SW480 (cell line): ENCODE measurements at places on chromosomes 5 and 9.

DNA sequence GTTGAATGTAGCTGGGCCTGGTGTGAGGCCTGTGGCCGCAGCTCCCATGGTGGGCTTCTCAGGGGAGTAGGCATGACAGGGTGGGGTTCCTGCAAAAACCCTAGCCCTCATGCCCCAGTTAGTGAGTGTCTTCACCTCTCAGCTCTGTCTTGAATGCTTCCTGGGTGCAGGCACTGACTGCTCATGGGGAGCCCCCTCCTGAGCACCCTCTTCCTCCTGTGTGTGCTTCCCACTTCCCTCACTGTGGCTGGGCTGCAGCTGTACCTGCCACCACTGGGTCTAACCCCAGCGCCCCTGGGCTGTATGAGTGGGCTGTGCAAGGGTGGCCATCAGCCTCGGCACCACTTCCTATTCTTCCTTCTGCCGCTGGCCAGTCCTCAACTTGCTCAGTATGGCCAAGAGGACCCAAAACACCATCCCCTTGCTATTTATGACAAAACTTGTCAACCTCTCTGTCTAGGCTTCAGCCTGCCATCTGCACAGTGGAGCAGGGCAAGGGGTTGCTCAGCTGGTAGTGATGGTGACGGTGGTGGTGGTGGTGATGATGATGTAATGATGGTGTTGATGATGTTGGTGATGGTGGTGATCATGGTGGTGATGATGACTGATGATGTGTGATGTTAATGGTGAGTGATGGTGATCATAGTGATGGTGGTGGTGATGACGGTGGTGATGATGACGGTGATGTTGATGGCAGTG is 67.5 kb downstream of the RXRA start:
- DNase-seq = no peak

GRCh38 chr9:120983259-120983837 is 56.8 kb upstream of the TRAF1 start:
- DNase-seq = no peak

DNA sequence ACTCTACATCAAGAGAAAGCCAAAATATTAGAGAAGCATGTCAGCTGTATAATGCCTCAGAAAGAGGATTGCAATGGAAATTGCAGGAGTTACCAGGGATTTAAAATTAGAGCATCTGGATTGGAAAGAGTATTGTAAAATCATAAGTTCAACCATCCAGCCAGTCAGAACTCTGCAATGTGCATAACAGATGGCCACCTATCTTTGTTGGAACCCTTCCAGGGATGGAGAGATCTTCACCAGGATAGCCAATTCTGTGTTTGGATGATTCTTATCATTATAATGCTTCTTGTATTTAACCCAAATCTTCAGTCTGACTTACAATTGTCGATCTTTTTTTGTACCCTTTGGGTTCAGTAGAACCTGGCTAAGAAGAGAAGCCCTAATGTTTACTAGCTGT is 164.4 kb downstream of the TLR4 start:
- no peak for DNase-seq

- DNase-seq = no peak
Measured at GRCh38 chr9:20117986-20118385, 329.1 kb upstream of the SLC24A2 start.

- DNase-seq = no peak
Measured at GRCh38 chr9:27468462-27469110, 55.5 kb upstream of the IFNK start.

DNA sequence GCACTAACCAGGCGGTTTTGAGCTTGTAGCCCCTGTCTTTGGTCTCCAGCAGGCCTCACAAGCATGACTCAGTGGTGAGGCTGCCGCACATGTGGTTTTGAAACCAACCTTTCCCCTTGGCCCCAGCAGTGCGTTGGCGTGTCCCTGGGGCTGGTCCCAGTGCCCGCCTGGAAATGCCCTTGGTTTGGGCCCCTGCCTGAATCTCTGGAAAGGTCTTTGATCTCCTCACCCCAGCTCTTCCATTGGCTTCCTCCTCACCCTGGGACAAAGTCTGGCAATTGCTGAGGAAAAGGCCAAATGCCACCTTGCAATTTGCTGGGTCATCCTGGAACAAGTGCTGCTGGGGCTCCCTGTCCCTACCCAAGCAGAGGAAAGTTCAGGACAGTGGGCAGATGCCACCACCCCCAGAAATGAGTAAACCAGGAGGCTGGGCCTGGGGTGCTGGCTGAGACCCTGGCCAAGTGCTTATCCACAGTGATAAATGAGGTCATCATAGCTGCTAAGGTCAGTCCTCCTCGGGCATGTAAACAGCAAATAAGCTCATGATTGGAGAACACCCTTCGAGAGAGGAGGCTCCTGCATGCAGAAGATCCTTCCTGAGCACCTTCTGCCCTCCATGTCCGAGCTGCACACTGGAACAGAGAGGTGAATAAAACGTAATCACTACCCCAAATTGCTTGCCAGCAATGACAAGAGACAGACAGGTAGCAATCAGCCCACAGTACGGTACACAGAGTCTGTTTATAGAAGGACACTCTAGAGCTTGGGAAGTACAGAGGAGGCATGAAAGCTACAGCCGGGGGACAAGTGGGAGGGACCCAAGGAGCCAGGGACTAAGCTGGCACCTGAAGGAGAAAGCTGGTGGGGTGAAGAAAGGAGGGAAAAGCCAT is 98.9 kb upstream of the CPEB4 start:
- DNase-seq = peak; percentile 98

DNA sequence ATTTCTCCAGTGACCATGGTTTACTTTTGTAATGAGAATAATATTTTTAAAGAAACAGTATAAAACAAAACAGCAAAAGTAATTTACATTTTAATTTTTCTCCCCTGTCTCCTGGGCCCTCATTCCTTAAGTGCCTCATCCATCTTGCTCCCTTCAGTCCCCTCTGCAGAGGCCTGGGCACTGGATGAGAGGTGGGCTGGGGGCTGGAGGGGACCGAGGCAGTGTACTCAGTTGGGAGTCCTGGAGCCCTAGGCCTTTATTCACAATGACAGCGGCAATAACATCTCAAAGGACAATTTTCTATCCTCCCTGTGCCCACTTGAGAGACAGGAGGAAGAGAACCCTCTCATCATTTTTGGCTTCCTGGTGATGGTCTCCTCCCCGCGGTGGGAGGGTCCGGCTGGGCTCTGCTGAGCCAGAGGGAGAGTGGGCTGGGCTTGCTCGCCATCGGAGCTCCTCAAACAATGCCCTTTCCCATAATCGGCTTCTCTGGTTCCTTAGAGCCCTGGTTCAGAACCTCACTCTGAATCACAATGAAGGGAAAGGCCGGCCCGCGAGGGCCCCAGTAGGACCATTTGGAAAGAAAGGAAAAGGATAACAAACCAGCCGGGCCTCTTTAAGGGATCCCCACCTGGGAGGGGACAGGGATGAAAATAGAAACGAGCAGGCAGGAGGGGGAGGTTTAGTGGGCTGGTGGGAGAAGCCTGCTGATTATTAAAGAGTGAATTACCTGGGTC is 9.7 kb upstream of the SMIM32 start:
- DNase-seq = no peak

- no peak for DNase-seq
Measured at GRCh38 chr5:87741881-87742280, 329.2 kb upstream of the CCNH start.

GRCh38 chr9:106745457-106745856 is 117.5 kb upstream of the ZNF462 start:
- DNase-seq = no peak

DNA sequence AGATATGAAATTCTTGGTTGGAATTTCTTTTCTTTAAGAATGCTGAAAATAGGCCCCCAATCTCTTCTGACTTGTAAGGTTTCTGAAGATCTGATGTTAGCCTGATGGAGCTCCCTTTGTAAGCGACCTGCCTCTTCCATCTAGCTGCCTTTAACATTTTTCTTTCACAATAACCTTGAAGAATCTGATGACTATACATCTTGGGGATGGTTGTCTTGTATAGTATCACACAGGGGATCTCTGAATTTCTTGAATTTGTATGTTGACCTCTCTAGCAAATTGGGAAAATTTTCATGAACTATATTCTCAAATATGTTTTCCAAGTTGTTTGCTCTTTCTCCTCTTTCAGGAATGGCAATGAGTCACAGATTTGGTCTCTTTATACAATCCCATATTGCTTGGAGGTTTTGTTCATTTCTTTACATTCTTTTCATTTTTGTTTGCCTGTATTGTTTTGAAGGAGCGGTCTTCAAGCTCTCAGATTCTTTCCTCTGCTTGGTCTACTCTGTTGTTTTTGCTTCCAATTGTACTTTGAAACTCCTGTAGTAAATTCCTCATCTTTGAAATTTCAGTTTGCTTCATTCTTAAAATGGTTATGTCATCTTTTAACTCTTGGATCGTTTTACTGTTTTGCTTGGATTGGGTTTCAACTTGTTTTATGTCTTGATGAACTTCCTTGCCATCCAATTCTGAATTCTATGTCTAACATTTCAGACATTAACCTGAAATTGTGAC is 245.2 kb upstream of the TARS1 start:
- DNase-seq = no peak

GRCh38 chr5:14660833-14661232 is 3.7 kb upstream of the OTULIN start:
- DNase-seq = no peak

- DNase-seq = no peak
Measured at GRCh38 chr5:1029282-1029944, 20.8 kb downstream of the NKD2 start.

DNA sequence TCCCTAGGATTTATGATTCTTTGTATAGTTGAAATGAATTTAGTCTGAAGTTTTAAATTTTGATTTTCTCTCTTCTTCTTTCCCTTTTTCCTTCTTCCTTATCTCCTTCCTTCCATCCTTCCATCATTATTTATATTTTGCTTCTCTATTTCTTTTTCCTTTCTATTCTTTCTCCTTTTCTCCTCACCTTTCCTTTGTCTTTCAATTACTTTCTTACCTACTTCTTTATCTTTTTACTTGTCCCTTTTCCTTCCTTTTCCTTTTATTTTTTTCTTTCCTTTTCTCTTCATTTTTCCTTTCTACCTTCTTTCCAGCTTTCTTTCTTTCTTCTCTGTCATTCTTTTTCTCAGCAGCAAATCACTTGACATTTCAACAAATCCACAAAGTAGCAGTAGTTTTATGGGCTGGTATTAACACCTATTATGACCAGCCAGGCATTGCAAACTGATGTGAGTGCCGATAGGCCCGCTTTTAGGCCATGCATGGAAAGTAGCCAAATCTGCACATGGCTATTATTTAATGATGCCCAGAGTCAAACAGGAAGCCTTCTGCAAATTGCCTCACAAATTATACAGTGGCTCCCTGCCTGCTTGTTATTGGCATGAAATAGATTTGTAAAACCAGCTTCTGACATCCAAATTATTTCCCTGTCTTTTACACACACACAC is 37.1 kb upstream of the NR3C1 start:
- DNase-seq = no peak

DNA sequence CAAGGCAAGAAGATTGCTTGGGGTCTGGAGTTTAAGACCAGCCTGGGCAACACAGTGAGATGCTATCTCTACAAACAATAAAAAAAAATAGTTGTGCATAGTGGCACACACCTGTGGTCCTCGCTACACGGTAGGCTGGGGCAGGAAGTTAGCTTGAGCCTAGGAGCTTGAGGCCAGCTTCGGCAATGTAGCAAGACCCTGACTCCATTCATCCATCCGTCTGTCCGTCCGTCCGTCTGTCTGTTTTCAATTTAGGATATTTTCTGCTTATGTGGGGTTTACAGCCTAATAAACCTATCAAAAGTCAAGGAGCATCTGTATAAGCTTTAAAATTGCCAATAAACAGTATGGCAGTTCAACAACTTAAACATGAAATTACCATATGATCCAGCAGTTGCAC is 19.7 kb downstream of the HMGCR start:
- no peak for DNase-seq

GRCh38 chr5:133818031-133818431 is 150.4 kb downstream of the C5orf15 start:
- DNase-seq = no peak

- no peak for DNase-seq
Measured at GRCh38 chr5:149731332-149731616, 1.2 kb downstream of the PPARGC1B start.

DNA sequence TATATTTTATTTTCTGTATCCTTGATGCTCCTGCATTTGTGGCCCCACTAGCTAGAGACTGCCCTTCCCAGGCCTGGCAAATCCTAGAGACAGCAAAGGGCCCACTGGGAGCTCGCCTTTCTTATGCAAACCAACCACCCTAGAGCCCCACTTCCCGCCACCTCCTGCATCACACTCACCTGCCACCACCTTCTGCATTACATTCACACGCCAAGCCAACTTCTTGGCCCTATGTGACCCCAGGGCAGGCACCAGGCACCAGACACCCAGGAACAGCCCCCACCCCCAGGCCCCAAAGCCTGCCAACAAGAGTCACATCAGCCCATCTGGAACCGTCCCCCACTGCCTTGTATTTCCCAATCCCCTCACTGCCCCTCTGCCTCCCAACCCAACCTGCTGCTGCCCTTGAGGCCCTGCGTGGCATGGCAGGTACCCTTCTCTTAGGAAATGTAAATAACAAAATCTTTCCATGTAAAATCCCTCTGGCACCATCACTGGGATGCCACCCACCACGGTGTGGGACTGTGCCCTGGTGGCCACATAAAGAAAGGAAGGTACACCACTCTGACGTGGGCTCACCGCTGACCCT is 22.0 kb downstream of the ROR2 start:
- no peak for DNase-seq

DNA sequence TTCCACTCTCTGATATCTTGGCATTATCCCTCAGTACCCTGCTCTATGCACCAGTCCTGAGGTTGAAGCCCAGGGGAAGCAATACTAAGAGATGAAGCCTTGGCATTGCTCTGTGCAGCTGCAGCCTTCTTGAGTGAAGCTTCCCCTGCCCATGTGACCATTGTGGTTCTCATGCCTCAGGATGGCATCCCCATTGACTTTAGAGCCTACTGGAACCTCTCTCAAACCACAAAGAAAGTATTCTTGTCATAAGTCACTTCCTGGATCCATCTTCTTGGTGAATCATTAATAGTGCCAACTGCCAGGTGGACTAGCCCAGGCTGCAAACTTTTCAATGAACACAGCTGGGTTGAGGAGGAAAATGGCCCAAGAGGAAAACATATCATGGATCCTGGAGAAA is 283.9 kb upstream of the RFX3 start:
- DNase-seq = peak; percentile 47

DNA sequence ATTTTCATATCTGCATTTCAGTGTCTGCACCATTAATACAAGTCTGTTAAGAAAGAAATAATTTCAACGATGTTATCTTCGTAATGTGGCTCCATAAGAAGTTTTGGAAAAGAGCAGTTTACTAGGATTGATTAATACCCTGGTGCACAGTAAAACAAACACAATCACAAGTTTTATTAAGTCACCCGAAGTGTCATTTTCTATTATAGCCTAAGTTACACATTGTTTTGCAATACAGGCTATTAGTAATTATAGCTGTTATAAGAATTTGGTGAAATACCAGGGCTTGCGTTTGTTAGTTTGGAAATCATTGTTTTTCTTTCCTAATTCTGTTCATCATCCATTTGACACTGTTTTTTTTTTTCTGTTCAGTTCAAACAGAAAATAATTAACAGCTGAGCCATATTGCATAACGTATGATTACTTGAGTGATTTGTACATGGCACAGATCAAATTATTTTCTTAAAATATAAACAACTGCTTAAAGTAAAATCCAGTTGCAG is 30.6 kb downstream of the LVRN start:
- DNase-seq = no peak

GRCh38 chr5:144421411-144421810 is 250.7 kb downstream of the KCTD16 start:
- no peak for DNase-seq
